ENCODE measurements at places on chromosomes 1 and 21.

DNA sequence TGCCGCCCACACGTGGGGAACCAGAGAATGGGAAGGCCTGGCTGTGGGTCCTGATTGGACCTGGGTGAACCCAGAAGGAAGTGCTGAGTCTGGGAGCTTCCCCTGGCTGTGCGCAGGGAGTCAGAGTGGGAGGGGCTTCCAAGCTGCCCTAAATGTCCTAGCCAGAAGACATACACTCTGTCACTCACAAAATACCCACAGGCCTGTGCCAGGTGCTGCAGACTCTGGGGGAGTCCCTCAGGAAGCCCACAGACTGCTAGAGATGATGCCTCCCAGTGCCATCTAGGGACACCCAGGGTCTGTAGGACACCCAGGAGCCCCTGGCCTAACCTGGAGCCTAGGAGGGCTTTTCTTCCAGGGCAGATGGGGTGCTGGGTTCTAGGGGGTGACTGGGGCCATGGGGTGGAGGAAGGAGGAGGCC lies 33.7 kb upstream of the LRP8 start:
- no peak for DNase-seq

DNA sequence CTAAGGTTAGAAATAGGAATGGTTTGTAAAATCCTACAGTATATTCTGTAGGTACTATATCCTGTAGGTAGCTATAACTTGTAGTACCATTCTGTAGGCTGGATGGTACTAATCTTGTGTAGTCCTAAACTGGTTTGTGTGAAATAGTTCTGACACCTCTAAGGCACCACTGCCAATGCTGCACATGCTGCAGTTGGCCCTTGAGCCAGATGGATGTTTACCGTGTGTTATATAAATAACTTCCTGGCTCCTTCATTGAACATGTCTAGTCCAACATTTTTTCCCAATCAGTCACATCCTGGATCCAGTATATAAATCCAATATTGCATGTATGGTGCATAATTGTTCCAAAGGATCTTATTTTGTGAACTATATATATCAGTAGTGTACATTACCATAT lies 89.5 kb upstream of the GNG4 start:
- DNase-seq: no peak

DNA sequence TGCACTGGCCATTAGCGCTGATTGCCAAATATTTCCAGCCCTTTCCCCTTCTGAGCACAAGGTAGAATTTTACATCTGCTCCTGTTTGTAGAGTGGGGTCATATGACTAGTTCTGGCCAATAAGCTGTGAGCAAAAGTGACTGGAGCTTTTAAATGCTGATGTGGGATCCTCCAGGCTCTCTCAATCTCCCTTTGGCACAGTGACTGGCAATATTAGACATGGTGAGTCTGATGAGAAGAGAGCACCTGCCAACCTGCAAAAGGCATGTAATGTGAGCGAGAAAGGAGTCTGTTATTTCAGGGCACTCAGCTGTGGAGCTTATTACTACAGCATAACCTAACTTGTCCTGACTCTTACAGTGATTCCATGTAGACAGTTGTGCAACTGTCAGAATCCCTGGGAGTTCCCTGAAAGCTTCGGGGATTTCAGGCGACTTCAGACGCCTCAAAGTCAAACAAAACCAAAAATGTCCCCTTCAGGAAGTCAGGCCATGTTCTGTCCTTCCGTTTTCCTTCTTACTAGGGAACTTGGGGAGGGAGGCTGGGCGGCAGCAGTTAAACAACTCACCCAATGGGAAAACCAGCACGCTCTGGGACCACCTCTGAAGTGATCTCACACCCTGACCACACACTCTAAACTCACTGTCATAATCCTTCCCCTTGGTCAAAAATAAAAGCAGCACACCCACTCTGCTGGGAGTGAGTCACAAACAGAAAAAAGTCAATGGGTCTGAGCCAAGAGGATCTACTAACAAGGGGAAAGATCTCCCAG lies 3.6 kb upstream of the RASSF5 start:
- peak; percentile 35 for DNase-seq

- no peak for DNase-seq
These were observed 87.1 kb upstream of the CACNA1E start for GRCh38 chr1:181396171-181396670.

GRCh38 chr1:43819357-43819756 lies 112.0 kb downstream of the ST3GAL3 start:
- DNase-seq: no peak

GRCh38 chr1:184545601-184546000 lies 158.8 kb downstream of the C1orf21 start:
- no peak for DNase-seq

GRCh38 chr21:15557925-15558324 lies 171.9 kb upstream of the USP25 start:
- DNase-seq: no peak

All from Ammon's horn (tissue), 1 donor.